ENCODE measurements at places on chromosomes 12 and 14.

DNA sequence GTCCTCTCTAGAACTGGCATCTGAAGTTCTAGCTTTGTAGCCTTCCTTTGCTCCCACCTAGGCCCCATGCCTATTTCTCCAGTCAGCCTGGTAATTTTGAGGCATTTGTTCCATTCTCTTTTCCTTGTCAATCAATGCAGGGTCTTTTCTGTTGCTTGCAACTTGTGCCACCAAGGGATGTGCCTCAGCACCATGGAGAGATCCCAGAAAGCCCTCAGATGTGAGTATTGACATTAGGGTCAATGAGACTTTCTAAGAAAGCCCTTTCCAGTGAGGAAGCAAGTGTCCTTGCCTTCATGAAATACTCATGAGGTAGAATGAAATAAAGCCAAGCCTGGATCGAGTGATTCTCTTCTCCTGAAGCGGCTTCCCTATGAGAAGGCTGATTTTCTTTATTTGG lies 213.9 kb downstream of the SLC15A4 start:
- no peak for DNase-seq

DNA sequence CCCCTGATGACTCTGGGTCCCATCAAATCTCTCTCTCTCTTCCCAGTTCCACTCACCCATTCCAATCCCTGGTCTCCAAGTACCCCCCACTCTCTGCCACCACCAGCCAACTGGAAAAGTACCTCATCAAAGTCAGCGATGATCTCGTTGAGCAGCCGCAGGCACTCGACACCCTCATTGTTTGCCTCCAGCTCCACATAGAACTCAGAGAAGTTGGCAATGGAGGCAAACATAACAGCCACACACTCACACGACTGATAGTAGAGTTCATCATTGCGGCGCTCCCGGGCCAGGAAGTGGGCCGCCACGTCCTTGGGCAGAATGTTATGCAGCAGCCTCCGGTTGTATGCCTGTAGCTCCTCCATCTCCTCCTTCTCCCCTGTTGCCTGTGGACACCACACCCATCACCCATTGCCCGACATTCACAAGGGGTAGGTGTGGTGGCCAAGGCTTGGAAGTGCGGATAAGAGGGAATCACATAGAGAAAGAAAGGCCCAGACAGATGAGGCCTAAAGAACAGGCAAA lies 17.2 kb downstream of the ADCY6 start:
- no peak for DNase-seq

- DNase-seq: no peak
Measured at GRCh38 chr12:105214148-105214547, 21.8 kb downstream of the APPL2 start.

DNA sequence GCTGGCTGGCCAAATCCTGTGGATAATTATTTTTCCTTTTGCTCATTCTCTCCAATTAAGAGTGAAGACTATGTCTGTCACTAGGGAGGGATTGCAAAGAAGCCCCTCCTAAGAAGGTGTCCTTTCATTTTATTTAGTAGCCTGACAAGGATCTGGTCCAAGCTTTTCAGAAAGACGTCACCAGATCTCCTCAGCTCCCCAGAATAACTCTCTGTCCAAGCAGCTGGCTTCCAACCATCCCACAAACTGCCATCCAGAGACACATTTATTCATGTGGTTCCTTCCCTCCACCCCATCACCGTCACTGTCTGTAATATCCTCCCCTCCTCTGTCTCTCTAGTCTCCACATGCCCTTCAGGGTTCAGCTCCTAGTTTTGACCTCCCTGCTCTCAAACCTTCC lies 69.9 kb downstream of the PPM1H start:
- peak; percentile 46 for DNase-seq

- DNase-seq: no peak
Measured at GRCh38 chr12:128843538-128843937, 9.7 kb upstream of the GLT1D1 start.

- DNase-seq: no peak
Measured at GRCh38 chr12:45637706-45638105, 91.8 kb upstream of the ARID2 start.

GRCh38 chr12:26152507-26153102 lies 27.8 kb upstream of the BHLHE41 start:
- no peak for DNase-seq

DNA sequence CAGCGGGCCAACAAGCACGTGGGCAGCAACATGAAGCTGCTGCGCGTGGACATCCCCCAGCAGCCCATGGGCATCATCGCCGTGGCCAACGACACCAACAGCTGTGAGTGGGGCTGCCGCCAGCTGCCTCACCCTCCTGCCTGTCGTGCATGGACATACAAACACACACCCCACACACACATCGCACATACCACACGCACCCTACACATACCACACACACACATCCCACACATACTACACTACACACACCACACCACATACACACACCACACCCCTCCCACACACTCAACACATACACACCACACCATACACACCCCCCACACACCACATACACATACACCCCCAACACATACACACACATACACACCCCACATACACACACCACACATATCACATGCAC lies 25.2 kb upstream of the NXPH4 start:
- DNase-seq: no peak

DNA sequence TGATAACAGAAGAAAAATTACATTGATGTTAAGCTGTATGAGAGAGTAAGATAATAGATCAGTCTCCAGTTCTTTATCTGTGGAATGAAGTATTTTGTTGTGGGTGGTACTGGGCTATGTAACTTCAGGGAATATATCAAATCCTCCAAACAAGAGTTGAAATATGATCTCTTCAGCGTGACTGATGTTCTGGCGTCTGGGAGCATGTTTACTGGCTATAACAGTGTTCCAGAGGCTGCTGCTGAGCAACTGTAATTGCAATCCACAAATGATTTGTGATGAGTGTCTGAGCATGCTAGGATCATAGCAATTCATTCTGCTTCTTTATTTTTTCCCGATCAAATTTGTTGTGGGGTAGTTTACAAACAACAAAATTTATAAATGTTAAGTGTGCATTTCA lies 18.6 kb upstream of the CCDC198 start:
- no peak for DNase-seq

GRCh38 chr14:38004610-38004879 lies 203.2 kb upstream of the SSTR1 start:
- DNase-seq: no peak

DNA sequence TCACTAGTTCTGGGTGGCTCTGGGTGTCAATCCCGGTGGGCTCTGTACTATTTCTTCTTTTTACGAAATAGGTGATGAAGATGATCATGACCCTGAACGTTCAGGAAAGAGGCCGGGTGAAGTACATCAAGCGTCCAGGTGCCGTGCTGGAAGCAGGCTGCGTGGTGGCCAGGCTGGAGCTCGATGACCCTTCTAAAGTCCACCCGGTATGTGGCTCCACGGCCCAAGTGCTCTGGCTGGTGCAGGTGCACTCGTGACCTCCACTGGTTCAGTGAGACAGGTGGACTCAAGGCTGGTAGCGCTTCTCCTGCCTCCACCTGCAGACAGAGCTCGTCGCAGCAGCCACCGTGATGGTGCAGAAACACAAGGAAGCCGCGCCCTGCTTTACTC lies 85.1 kb downstream of the ACACB start:
- DNase-seq: no peak

DNA sequence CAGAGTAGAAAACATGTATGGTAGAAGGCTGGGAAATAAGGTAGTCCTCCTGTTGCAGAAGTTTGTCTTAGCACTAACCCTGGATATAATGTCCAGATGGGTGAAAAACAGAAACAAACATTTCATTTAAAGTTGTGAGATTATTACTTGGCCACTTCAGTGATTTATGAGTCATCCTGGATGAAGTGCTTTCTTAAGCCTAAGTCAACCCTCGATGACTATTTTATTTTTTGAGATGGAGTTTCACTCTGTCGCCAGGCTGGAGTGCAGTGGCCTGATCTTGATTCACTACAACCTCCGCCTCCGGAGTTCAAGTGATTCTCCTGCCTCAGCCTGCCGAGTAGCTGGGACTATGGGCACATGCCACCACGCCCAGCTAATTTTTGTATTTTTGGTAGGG lies 10.2 kb downstream of the DLST start:
- no peak for DNase-seq

GRCh38 chr14:76810525-76810924 lies 2.2 kb downstream of the ANGEL1 start:
- DNase-seq: no peak

GRCh38 chr14:34254571-34254970 lies 207.5 kb downstream of the SPTSSA start:
- no peak for DNase-seq

DNA sequence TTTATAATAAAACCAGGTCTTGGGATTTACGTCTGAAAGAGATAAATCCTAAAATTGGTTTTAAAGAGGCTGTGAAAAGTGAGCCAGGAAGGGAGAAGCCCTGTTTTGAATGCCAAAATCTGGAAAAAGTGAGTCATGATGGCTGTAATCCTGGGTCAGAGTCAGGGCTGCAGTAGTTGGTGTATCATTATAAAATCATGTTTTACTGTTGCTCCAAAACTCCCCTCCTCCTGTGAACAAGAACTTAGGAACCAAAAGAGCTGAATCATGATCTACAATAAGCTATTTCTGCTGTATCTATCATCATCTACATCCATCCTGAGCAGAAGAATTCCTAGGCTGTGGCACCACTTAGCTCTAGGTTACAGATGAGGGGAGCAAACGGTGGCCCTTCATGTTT lies 79.3 kb downstream of the LMO3 start:
- peak; percentile 82 for DNase-seq

- DNase-seq: no peak
Measured at GRCh38 chr12:120242275-120242799, 23.2 kb downstream of the PXN start.

DNA sequence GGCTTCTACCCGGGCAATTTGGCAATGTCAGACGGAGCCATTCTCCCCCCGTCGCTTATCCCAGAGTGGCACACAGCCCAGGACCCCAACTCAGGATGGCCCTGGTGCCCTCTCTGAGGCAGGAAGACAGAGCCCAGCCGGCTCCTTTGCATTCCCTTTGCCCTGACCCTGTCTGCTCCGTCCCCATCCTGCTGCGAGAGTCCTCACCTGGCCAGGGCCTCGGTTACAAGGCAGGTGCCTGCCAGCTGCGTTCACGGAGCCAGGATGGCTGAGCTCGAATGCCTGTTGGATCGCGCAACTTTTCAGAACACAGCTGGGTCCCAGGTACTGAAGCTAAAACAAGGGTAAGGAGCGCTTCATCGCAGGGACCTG lies 18.6 kb downstream of the LRTM2 start:
- DNase-seq: no peak

GRCh38 chr12:72295744-72296143 lies 23.6 kb downstream of the TRHDE start:
- peak; percentile 14 for DNase-seq

DNA sequence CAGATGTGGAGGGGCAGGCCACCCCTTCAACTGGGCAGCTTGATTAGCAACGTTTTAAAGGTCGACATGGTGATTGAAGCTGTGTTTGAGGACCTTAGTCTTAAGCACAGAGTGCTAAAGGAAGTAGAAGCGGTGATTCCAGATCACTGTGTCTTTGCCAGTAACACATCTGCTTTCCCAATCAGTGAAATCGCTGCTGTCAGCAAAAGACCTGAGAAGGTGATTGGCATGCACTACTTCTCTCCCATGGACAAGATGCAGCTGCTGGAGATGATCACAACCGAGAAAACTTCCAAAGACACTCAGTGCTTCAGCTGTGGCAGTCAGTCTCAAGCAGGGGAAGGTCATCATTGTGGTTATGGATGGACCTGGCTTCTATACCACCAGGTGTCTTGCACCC lies 23.9 kb upstream of the AICDA start:
- DNase-seq: no peak
